AG04449 (cell line): ENCODE measurements at places on chromosomes 2 and 18.

DNA sequence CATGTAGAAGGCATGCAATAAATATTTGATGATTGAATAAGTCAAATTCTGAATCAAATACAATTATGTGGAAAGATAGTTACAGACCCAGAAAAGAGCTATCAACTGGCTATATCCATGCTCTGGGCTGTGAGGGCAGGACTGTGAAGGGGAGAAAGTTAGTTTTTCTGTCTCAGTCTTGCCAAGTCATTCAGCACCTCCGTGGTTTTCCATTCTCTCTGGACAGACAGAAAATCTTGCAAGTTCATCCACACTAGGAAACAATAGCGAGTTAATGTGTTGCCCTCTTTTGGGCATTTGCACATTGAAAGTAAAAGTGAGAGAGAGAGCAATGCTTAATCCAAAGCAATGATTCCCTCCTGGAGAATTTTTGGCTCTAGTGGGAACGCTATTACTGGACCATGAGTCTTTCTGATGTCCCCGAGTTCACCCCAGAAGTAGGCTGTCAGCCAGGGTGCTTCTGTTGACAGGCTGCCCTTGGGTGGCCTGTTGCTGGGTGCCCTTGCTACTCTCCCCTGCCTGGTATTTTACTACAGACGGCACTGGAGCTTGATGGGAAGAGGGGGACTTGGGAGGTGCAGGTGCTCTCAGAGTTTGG lies 238.3 kb downstream of the LOXHD1 start:
- no peak for DNase-seq

GRCh38 chr2:198129609-198130008 lies 325.2 kb downstream of the PLCL1 start:
- no peak for DNase-seq

DNA sequence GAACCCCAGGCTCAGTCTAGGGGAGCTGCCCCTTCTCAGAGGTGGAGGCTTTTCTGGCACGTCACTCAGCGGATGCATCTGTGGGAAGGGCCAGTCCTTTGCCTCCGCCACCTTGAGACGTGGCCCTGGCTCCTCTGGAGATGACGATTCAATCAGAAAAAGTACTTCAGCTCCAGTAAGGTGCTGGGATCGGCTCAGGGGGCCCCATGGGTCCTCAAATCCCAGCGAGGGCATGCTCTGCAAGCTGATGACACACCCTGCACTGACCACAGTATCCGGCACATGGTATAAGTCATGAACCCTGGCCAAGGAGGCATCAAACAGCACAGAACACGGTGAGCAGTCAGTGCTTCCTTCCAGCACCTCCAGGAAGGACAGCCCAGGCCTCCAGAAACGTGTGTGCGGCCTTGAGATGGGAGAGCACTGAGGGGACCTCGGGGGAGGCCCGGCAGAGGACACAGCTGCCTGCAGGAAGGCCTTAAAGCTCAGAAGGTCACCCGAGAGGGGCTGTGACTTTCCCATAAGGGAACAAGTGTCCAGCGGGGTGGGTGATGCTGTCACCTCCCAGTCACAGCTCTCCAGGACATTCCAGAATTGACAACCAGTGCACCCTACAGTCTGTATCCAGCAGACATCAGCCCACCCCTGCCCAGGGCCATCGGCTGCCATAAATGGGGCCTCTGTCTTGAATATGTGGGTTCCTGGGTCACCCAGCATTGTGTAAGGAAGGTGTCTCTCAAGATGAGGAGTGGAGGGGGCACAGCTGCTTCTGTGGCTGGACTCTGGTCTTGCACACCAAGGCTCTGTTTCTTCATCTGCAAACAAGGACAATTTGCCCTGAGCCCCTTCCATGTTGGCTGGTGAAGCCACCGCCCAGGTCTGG lies 205.8 kb downstream of the NDUFA10 start:
- DNase-seq = no peak

- DNase-seq = no peak
These were observed 316.3 kb upstream of the LRRTM4 start for GRCh38 chr2:77838441-77838840.

DNA sequence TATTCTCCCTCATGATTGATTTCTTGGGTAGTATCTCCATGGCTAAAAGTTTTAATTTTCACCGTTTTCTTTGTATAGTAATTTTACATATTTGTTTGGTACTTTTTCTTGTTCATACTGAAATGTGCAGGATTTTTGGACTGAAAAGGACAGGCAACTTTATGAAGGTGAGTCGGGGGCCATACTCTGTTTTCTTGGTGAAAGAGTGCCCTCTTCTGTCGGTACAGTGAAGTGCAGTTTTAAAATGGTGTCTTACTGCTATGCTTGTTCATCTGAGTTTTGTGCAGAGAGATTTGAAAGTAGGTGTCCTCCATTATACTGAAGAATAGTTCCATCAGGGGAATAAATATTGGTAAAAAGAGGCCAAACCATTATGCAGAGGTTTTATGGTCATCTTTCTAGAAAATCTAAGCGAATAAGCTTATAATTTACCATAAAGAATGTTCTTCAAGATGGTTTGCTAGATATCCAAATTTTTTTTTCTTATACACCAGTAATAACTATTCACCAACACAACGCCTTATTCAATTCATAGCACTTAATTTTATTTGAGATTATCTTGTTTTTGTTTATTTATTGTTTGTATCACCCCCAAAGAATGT lies 8.7 kb upstream of the SERPINB13 start:
- no peak for DNase-seq

- no peak for DNase-seq
These were observed 98.7 kb downstream of the CLIP4 start for GRCh38 chr2:29213888-29214291.

- DNase-seq = no peak
These were observed 52.6 kb upstream of the GALR1 start for GRCh38 chr18:77197073-77197472.

DNA sequence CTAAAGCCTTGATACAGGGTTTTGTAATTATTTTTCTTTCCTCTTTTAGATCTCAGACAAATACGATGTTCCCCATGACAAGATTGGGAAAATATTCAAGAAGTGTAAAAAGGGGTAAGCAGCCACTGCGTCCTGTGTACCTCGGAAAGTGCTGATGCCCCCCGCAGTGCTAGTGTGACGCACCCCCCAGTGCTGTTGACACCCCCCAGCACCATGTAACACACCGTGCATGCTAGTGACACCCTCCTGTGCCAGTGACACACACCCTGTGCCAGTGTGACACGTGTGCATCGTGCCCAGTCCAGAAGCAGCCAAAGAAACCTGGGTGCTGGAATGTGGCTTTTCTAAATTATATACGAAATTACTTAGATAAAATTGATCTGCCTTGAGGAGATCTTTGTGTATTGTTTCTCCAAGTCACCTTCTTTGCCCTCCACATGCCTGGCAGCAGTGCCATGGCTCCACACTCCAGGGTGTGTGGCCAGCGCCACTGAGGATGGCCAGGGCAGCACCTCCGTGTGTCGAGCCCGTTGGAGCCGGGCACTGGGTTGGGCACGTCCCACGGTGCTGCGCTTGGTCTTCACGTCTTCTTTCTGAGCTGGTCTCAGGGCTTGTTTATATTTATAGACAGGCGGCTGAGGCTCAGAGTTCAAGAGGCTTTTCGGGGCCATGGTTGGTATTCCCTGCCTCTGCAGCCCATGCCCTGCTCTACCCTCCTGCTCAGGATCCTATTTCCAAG lies 44.3 kb upstream of the KLF11 start:
- DNase-seq = no peak
